ENCODE measurements at places on chromosomes 5 and 9. TPM values are rescaled to one million over a fixed set of nuclear protein-coding genes. Genes with fewer than 3 reads are reported as not detected.
A peak's percentile ranks its signal among the peaks of the same experiment; 100 is the strongest.

Gene SELENOP
- total RNA-seq, result 171 TPM

Gene DNAH5
- 0.05 TPM for total RNA-seq

Gene ZNF354C
- 1.9 TPM for total RNA-seq

Gene SIMC1
- 24.4 TPM for total RNA-seq

Gene RLN2
- 0.74 TPM for total RNA-seq

Gene CBY3
- total RNA-seq, result not detected

Gene SPINK7
- not detected for total RNA-seq

Gene DRD1
- total RNA-seq, result not detected

Gene PCDHA5
- total RNA-seq, result 0.13 TPM

DNA sequence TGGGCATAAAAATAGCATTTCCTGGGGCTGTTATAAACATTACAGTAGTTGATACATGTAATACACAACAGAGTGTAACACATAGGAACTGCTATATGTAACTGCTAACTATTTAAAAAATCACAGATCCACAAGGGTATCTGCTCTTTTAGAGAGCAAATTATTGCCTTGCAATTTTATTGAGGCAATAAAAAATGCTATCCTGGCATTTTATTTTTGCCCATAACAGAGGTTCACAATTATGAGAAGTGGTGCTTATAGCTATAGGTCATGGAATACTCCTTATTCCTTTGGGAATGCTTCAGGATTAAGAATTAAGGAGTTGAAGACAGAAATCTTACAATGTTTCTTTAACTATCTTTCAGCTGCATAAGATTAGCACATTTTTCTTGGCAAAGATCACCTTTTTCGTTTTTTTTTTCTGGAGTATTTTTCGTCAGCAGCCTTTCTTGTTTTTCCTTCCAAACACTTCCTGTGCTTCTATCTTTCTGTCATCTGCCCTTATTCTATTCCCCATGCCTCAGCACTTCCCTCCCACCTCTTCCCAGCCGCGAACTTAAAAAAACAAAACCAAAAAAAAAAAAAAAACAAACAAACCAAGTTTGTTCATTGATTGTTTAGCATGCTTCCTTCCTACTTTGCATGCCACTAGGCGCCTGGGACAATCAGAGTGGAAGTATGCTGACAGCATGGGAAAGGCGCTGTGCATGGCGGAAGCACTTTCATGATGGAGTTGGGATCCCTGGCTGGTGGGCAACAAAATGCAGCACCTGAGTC lies 264.2 kb downstream of the MAST4 start:
- no peak overlapping the region for H3K27ac ChIP-seq
- no peaks in the 10 kb centered on the region for H3K27me3 ChIP-seq
- no peak for DNase-seq
- no peak overlapping the region for H3K4me3 ChIP-seq
- no peaks in the 10 kb centered on the region for H3K4me1 ChIP-seq

GRCh38 chr5:3612591-3613042 lies 17.0 kb downstream of the IRX1 start:
- H3K27me3 ChIP-seq, result no peaks in the 10 kb centered on the region
- DNase-seq, result no peak
- H3K4me1 ChIP-seq, result no peaks in the 10 kb centered on the region

- H3K4me1 ChIP-seq, result no peaks in the 10 kb centered on the region
- no peaks in the 10 kb centered on the region for H3K27me3 ChIP-seq
- no peak overlapping the region for H3K27ac ChIP-seq
- DNase-seq, result no peak
These were observed 54.2 kb downstream of the ELAVL2 start for GRCh38 chr9:23771746-23772384.

DNA sequence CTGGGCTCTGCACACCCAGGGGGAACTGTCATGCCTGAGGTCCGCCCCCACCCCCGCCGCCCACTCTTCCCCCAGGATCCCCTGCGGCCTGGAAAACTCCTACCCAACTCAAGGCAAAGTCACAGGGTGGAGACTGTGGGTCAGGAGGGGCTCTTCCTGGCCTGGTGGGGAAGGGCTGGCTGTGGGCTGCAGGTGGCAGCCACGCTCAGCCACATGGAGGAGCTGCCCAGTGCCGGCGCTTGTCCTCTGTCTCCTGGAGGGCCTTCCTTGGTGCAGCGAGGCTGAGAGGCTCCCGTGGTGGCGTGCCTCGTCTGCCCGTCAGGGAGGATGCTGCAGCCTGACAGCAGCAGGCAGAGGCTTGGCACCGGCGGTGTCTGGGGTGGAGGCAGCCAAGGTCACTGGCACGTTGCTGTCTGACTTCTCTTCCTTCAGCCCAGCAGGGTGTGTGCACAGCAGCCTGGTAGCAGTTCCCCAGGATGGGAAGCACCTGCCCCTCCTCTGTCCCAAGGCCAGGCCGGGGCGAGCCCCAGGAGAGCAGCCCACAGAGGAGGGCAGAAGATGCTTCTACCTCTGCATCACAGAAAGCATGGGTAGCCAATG lies 78.1 kb downstream of the ADAMTS2 start:
- no peaks in the 10 kb centered on the region for H3K4me1 ChIP-seq
- H3K36me3 ChIP-seq, result no peaks in the 10 kb centered on the region
- H3K4me3 ChIP-seq, result no peak overlapping the region
- no peaks in the 10 kb centered on the region for H3K27me3 ChIP-seq
- H3K27ac ChIP-seq, result no peak overlapping the region

GRCh38 chr5:176413255-176413565 lies 3.1 kb downstream of the CLTB start:
- no peak overlapping the region for H3K4me3 ChIP-seq
- H3K27me3 ChIP-seq, result no peaks in the 10 kb centered on the region
- no peaks in the 10 kb centered on the region for H3K4me1 ChIP-seq
- no peak overlapping the region for H3K27ac ChIP-seq
- no peaks in the 10 kb centered on the region for H3K36me3 ChIP-seq

DNA sequence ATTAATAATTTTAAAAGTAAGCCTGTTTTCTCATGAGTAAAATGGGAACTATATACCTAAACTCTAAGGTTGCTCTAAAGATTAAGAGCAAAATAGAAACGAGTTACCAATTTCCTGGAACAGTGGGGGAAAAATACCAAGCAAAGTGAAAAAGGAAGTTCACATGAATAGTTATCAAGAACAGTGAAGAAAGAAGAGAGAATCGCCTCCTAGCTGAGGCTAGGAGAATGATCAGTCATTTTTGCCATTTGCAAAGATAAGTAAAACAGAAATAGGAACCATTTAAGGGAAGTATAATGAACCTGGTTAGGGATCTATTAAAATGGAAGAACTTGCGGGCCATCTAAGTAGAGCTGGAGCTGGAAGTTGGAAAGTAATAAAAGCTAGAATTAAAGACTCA lies 50.7 kb downstream of the P4HA2 start:
- no peaks in the 10 kb centered on the region for H3K27me3 ChIP-seq
- no peaks in the 10 kb centered on the region for H3K36me3 ChIP-seq
- H3K4me3 ChIP-seq, result no peak overlapping the region
- H3K4me1 ChIP-seq, result no peaks in the 10 kb centered on the region
- no peak for DNase-seq

- no peak overlapping the region for H3K4me3 ChIP-seq
- no peaks in the 10 kb centered on the region for H3K27me3 ChIP-seq
- H3K4me1 ChIP-seq, result no peaks in the 10 kb centered on the region
- no peak overlapping the region for H3K27ac ChIP-seq
- peaks cover 15% of the 10 kb centered on the region for H3K36me3 ChIP-seq
These were observed 267.5 kb downstream of the ARHGAP26 start for GRCh38 chr5:143037708-143038107.

- DNase-seq, result no peak
- H3K27me3 ChIP-seq, result no peaks in the 10 kb centered on the region
- H3K36me3 ChIP-seq, result no peaks in the 10 kb centered on the region
- no peaks in the 10 kb centered on the region for H3K4me1 ChIP-seq
- no peak overlapping the region for H3K27ac ChIP-seq
These were observed 316.5 kb downstream of the BNC2 start for GRCh38 chr9:16553869-16554540.

GRCh38 chr5:64771736-64772135 lies 3.0 kb downstream of the CWC27 start:
- H3K4me3 ChIP-seq, result no peak overlapping the region
- no peaks in the 10 kb centered on the region for H3K27me3 ChIP-seq
- no peak overlapping the region for H3K27ac ChIP-seq
- no peaks in the 10 kb centered on the region for H3K36me3 ChIP-seq
- no peak for DNase-seq

DNA sequence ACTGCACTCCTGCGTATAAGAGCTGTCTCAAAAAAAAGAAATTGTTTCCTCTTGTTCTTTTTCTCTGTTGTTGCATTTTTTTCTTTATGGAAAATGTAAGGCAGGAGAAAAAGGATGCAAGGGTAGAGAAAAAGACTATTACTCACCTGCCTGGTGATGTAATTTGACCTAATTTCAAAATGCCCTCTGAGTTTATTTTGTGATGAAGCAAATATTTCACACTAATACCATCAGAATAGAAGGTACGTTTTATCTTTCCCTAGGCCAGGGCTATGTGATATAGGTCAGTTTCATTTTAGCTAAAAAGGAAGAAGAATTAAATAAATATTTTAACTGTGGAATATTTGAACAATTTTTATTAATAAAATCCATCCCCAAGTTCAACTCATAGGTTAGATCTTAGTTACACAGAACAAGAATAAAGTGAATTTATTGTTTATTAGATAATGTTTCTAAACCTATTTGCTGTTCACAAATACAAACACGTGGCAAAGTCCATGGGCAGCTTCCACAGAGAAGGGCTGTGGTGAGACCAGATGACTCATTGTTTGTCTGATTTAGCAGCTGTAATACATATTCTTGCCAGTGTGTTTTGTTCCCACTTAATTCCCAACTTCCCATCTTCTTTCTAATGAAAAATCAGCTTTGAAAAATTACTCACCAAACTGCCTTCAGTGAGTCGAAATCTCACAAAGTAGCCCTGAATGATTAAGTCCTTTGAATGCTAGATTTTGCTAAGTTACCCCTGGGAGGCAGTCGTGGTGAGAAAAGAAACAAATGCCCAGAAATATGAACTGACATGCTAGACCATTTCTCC lies 52.8 kb upstream of the CCDC112 start:
- H3K4me3 ChIP-seq, result no peak overlapping the region
- no peaks in the 10 kb centered on the region for H3K4me1 ChIP-seq
- no peaks in the 10 kb centered on the region for H3K36me3 ChIP-seq
- H3K27ac ChIP-seq, result peak overlapping the region; percentile 42

DNA sequence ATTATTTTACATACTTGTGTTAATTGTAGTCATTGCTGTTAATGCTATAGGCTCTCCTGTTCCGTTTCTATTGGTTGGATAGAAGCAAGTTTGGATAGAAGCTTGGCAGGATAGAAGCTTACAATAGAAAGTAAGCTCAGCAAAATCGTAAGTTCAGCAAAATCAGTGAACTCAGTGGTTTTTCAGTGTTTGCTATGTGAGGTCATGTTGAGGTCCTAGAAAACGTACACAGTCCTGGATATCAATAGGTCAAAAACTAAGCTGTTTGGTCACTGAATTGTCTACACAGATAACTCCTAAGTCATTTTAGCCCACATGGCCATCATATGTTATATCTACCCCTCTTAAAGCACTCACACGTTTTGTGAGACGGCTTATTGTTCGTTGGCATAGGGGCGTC lies 299.4 kb downstream of the MAN2A1 start:
- H3K4me3 ChIP-seq, result no peak overlapping the region
- no peaks in the 10 kb centered on the region for H3K4me1 ChIP-seq
- no peaks in the 10 kb centered on the region for H3K27me3 ChIP-seq
- no peak for DNase-seq
- H3K36me3 ChIP-seq, result no peaks in the 10 kb centered on the region

DNA sequence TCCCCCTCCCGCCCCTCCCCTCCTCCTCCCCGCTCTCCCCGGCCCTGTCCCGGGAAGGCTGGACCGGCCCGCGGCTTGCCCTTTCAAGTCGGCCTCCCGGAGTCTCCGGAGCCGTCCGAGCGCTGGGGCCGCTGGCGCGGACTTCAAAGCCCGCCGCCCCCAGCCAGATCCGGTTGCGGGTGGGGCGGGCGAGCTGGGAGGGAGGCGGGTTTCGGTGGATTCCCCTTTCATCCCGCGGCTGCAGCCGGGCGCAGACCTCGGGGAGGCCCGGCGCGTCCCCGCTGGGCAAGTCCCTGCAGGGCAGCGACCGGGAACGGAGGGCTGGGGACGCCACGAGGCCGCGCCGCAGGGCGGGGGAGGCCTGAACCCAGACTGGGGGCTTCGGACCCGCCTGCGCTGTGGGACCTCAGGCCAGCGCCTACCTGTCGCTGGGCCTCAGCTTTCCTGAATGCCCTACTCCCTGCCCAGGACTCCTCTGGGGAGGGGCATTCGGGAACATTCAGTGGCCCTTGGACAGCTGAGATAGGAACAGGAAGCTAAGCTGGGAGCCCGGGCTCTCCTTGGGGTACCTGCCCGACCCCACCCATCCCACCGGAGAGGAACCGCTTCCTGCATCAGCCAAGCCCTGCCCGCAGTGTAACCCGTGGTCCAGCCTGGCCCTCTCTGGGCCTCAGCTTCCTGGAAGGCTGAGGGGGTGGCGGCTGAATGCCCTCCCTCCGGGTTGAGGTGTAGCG lies 23.4 kb downstream of the C9orf50 start:
- peak; percentile 77 for DNase-seq
- H3K4me3 ChIP-seq, result peak overlapping the region; percentile 34
- H3K27ac ChIP-seq, result peak overlapping the region; percentile 79
- peaks cover 5% of the 10 kb centered on the region for H3K4me1 ChIP-seq
- no peaks in the 10 kb centered on the region for H3K27me3 ChIP-seq

DNA sequence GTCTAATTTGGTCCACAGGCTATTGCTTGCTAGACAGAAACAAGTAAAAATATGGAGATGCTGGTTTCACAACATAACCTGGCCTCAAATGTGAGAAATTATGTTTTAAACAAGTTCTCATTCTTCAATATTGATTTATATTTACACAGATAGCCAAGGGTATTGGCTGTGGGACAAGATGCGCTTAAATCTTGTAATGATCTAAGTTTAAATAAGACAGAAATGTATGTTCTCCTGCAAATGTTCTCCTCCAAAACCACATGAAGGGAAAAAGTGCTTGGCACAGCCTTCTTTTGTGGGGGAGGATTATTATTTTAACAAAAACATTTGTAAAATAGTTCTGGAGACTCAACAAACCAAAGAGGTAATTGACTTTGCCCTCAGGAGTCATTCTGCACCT lies 356.0 kb downstream of the DMAC1 start:
- no peaks in the 10 kb centered on the region for H3K27me3 ChIP-seq
- H3K4me1 ChIP-seq, result no peaks in the 10 kb centered on the region
- no peak overlapping the region for H3K27ac ChIP-seq
- no peak overlapping the region for H3K4me3 ChIP-seq
- no peaks in the 10 kb centered on the region for H3K36me3 ChIP-seq
- no peak for DNase-seq

GRCh38 chr5:179832039-179832745 lies 11.5 kb downstream of the SQSTM1 start:
- H3K4me1 ChIP-seq, result peaks cover 4% of the 10 kb centered on the region
- H3K4me3 ChIP-seq, result no peak overlapping the region

- H3K27me3 ChIP-seq, result no peaks in the 10 kb centered on the region
- no peak overlapping the region for H3K4me3 ChIP-seq
- no peak overlapping the region for H3K27ac ChIP-seq
- no peak for DNase-seq
These were observed 5.5 kb downstream of the UBE2D2 start for GRCh38 chr5:139566611-139567010.

DNA sequence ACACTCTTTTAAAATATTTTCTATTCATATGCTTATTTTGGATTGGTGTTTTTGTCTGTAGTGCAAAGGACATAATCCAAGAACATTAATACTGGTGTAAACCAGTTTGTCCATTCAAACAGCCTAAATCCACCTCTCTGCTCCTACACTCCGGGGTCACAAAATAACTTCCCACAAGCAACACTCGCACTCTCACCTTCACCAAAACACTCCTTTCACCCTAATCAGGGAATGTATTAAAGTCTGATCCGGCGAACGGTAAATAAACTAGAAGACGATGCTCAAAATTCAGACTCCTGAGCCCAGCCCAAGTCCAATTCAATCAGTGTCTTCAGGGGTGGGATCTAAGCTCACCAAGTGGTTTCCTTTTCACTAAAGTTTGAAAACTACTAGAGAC lies 649 bp downstream of the AP3B1 start:
- H3K4me1 ChIP-seq, result peaks cover 3% of the 10 kb centered on the region
- H3K4me3 ChIP-seq, result peak overlapping the region; percentile 77
- peak overlapping the region; percentile 82 for H3K27ac ChIP-seq
- H3K27me3 ChIP-seq, result no peaks in the 10 kb centered on the region
- DNase-seq, result no peak
- H3K36me3 ChIP-seq, result no peaks in the 10 kb centered on the region
